T-cell (primary cell): ENCODE measurements at places on chromosomes 2 and 18. TPM values are rescaled to one million over a fixed set of nuclear protein-coding genes. Genes with fewer than 3 reads are reported as not detected.

- H3K27ac ChIP-seq = no peak overlapping the region
- no peak for DNase-seq
- H3K27me3 ChIP-seq = peaks cover 6% of the 10 kb centered on the region
These were observed 32.0 kb upstream of the LOXHD1 start for GRCh38 chr18:46688853-46689525.

- no peaks in the 10 kb centered on the region for H3K27me3 ChIP-seq
- H3K36me3 ChIP-seq = peaks cover 38% of the 10 kb centered on the region
- peaks cover 28% of the 10 kb centered on the region for H3K4me1 ChIP-seq
- DNase-seq = no peak
- H3K4me3 ChIP-seq = no peak overlapping the region
These were observed 18.2 kb downstream of the ASPRV1 start for GRCh38 chr2:69943000-69943842.

DNA sequence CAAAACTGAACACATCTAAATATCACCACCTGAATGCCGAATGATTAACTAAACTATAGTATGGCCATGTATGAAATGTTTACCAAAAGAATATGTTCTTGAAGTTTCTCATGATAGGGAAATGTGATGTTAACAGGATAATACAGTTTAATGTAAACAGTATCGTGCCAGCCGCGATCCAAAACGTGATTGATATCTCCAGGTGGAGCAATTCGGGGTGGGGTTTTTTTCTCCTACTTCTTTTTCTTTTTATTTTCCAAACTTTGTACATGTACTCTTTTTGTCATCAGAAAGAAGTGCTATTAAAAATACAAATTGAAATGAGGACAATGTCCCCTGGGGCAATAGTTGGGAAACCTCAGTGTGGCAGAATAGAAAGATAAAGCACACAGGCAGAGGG is 4.0 kb upstream of the BIN1 start:
- no peak overlapping the region for H3K27ac ChIP-seq
- H3K27me3 ChIP-seq = peaks cover 20% of the 10 kb centered on the region
- H3K4me1 ChIP-seq = peaks cover 3% of the 10 kb centered on the region
- H3K36me3 ChIP-seq = no peaks in the 10 kb centered on the region
- no peak overlapping the region for H3K4me3 ChIP-seq

GRCh38 chr18:11269257-11269656 is 119.9 kb upstream of the PIEZO2 start:
- H3K27ac ChIP-seq = no peak overlapping the region
- DNase-seq = no peak
- no peaks in the 10 kb centered on the region for H3K4me1 ChIP-seq
- H3K4me3 ChIP-seq = no peak overlapping the region
- H3K27me3 ChIP-seq = no peaks in the 10 kb centered on the region

DNA sequence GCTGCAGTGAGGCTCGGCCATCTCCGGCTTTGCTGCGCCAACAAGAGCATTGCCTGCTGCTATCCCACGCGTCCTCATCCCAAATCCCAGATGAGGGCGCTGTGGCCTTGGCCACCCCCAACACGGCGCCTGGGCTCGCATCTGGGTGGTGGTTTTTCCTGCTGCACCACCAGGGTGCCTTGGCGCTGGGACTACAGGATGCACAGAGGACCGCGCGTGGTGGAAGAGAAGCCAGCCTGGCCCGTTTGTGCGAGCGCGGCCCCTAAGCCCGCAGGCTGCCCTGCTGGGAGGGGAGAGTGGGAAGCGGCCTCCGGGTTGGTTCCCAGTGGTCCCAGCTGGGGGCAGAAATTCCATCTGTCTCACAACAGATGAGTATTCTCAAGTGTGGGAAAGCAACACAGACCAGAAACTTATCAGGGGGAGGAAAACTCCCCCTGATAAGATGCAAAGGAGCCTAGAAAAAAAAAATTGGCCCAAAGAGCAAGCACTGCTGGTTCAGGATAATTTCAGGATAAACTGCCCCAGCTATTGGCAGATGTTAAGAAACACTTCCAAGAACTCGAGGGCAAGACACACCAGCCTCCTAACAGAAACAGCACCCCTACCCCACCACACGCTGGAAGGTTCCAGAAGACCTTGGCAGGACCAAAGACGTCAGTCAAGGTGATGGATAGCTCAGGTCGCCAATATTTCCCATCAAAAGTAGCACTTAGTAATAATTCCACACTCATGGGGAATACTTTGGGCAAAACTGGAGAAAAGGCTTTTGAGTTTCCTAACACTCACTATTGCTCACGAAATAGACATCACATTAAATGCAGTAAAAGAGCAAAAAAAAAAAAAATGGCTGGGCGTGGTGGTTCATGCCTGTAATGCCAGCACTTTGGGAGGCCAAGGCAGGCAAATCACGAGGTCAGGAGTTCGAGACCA is 152.1 kb downstream of the PXDN start:
- H3K36me3 ChIP-seq = no peaks in the 10 kb centered on the region
- no peak overlapping the region for H3K27ac ChIP-seq
- no peak overlapping the region for H3K4me3 ChIP-seq
- no peaks in the 10 kb centered on the region for H3K4me1 ChIP-seq

GRCh38 chr18:79616651-79617510 is 62.7 kb upstream of the CTDP1 start:
- H3K36me3 ChIP-seq = no peaks in the 10 kb centered on the region
- no peak overlapping the region for H3K4me3 ChIP-seq
- peaks cover 28% of the 10 kb centered on the region for H3K27me3 ChIP-seq

DNA sequence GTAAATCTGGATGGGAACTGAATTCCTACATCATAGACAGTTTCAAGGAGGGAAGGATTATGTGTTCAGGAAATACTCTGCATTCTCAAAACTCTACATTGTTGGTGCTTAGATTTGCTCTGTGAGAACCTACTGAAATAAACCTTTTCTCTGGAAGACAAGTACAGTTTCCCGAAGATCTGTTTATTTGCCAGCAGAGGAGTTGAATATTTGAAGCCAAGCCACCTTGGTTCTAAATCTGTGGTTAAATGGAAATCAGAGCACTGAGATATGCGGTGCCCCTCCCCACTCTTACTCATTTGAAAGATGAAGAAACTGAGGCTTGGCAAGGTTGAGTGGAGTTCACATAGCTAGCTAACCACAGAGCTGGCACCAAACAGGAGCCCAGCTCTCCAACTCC is 146.3 kb upstream of the CTAGE1 start:
- H3K27ac ChIP-seq = no peak overlapping the region
- H3K4me1 ChIP-seq = no peaks in the 10 kb centered on the region
- DNase-seq = no peak
- H3K4me3 ChIP-seq = no peak overlapping the region
- peaks cover 14% of the 10 kb centered on the region for H3K27me3 ChIP-seq

Gene TCF7L1
- 0.15 TPM for total RNA-seq

Gene SCN7A
- total RNA-seq = not detected
